Progenitor cell of endocrine pancreas (in vitro differentiated cells): ENCODE measurements at places on chromosomes 5 and 9. TPM values are rescaled to one million over a fixed set of nuclear protein-coding genes. Genes with fewer than 3 reads are reported as not detected.

TOPORS gene
- 20.7 and 21.6 TPM in 2 replicates for total RNA-seq

PTGDS gene
- not detected in 2 replicates for total RNA-seq

SPATA31E1 gene
- not detected in 2 replicates for total RNA-seq

TMEM232 gene
- total RNA-seq, result 7.1 and 8.4 TPM in 2 replicates

- H3K27ac ChIP-seq, result no peak overlapping the region
- H3K4me1 ChIP-seq, result peaks cover 9% of the 10 kb centered on the region
- no peaks in the 10 kb centered on the region for H3K36me3 ChIP-seq
- H3K27me3 ChIP-seq, result no peaks in the 10 kb centered on the region
- H3K4me3 ChIP-seq, result no peak overlapping the region
Measured at GRCh38 chr5:123454259-123454911, 31.2 kb upstream of the CEP120 start.

DNA sequence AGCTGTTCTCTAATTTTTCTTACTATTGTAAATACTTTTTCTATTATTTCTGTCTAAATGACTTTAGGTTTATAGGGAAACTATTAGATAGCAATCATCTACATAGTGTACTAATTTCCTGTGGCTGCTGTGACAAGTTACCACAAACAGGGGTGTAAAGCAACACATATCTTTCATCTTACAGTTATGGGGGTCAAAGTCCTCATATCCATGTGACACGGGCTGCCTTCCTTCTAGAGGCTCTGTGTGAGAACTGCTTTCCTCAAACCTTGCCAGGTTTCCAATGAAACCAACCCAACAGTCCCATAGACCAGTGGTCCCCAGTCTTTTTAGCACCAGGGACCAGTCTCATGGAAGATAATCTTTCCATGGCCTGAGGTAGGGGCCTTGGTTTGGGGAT lies 189.1 kb downstream of the ROR2 start:
- no peaks in the 10 kb centered on the region for H3K27me3 ChIP-seq
- H3K4me3 ChIP-seq, result no peak overlapping the region
- DNase-seq, result no peak
- H3K36me3 ChIP-seq, result peaks cover 17% of the 10 kb centered on the region

- peaks cover 3% of the 10 kb centered on the region for H3K27me3 ChIP-seq
- H3K36me3 ChIP-seq, result peaks cover 4% of the 10 kb centered on the region
- H3K4me1 ChIP-seq, result peaks cover 7% of the 10 kb centered on the region
- no peak for DNase-seq
- no peak overlapping the region for H3K4me3 ChIP-seq
Measured at GRCh38 chr9:128124451-128124850, 3.1 kb downstream of the PTGES2 start.

DNA sequence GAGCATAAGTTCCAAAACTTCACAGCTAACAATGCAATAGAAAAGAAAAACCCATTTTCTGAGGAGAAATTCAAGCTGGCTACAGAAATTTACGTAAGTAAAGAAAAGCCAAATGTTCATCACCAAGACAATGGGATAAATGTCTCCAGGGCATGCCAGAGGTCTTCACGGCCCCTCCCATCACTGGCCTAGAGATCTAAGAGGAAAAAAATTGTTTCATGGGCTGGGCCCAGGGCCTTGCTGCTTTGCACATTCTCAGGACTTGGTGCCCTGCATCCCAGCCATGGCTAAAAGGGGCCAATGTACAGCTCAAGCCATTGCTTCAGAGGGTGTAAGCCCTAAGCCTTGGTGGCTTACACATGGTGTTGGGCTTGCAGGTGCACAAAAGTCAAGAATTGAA lies 443.6 kb downstream of the ELAVL2 start:
- H3K27ac ChIP-seq, result no peak overlapping the region
- no peaks in the 10 kb centered on the region for H3K27me3 ChIP-seq
- DNase-seq, result no peak
- H3K36me3 ChIP-seq, result no peaks in the 10 kb centered on the region
- no peaks in the 10 kb centered on the region for H3K4me1 ChIP-seq

- no peaks in the 10 kb centered on the region for H3K27me3 ChIP-seq
- no peak for DNase-seq
- H3K36me3 ChIP-seq, result no peaks in the 10 kb centered on the region
- H3K4me1 ChIP-seq, result peaks cover 6% of the 10 kb centered on the region
- no peak overlapping the region for H3K4me3 ChIP-seq
Measured at GRCh38 chr5:99187611-99188010, 258.8 kb upstream of the CHD1 start.
